HuH-7.5 (cell line): ENCODE measurements at places on chromosomes 16 and 17.

DNA sequence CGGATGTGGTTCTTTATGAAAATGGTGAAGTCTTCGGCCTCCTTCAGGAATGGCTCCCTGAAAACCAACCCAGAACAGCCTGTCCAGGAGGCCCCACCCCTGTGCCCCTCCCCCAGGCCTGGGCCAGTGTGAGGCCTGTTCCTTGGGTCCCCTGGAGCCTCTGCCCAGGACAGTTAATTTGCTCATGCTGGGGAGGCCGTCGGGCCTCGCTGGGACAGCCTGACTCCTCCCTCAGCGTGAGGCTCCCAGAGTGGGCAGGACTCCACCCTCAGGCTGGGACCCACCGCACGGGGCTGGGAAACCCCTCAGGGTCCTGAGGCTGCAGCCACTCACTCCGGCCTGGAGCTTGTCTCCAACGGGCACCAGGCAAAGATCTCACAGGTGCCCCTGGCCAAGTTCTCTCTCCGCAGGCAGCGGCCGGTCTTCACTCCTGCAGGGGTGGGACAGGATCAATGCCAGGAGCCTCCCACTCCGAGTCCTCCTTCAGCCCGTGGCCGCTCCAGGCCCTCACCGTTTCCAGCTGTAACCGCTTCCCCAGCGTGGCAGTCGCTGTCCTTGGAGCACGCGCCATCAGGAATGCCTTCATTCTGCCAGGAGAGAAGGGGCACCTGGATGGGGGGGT is 5.8 kb downstream of the P2RX5 start:
- DNase-seq = no peak

- no peak for DNase-seq
These were observed 35.4 kb downstream of the MRC2 start for GRCh38 chr17:62662855-62663254.

DNA sequence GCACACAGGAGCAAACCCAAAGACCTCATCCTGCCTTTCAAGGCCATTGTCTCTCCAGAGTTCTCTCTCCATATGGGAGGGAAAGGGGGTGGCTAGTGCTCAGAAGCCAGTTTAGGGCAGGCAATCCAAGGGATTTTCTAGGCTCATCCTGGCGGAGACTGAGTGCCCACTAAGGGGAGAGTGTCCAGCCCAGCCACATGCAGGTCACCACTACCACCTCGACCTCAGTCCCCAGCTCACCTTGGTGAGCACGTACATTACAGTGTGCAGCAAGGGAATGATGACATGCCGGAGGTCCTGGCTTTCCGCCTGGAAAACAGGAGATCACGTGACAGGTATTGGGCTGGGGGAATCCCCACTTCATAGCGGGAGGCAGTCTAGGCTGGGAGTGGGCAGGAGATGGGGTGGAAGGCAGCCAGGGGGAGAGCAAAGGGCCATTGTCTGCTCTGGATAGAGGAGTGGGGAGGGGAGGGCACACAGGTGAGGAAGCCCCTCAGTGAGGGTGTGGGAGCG is 29.9 kb downstream of the PIK3R6 start:
- no peak for DNase-seq

GRCh38 chr17:78132084-78132676 is 1.6 kb downstream of the TMC8 start:
- no peak for DNase-seq

DNA sequence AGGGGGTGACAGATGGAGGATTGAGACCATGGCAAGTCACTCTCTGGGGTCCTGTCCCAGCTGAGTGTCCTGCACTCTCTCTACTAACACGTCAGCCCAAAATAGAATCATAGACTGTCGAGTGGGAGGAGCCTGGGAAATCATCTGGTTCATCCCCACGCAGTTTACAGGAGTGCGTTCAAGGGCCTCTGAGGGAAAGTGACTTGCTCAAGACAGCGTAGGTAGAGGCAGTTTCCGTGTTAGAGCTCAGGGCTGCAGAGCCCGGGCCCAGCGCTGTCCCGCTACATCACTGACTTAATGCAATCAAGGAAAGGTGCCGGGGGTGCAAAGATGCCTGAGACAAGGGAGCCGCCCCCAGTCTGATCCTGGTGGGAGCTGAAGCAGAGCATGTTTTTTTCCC is 10.3 kb downstream of the GSG1L2 start:
- DNase-seq = no peak

- DNase-seq = no peak
These were observed 1.3 kb downstream of the CCR10 start for GRCh38 chr17:42680331-42680808.

GRCh38 chr16:81491541-81492188 is 47.1 kb downstream of the CMIP start:
- DNase-seq = no peak

DNA sequence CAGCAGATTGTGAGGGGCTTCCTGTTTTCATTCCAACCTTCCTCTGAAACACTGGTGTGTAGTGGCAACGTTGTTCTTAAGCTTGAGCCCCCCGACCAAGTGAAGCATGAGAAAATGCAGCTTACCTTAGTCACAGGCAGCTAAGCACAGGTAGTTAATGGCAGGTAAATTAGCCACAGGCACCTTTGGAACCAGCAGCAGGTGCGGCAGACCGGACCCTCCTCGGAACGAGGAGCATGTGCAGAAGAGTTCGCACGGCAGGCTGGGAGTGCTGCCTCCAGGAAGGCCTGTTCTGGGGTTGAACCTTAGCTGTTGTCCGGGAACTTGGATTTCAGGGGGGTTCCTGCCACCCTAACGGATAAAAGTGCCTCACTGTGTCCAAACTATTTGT is 7.2 kb upstream of the IRF8 start:
- no peak for DNase-seq

- DNase-seq = peak; percentile 85
These were observed at the start of gene NXPH3 for GRCh38 chr17:49575679-49576087. NXPH3 (plus strand) TSS chr17:49575871; CDS start chr17:49576220, 349 bp downstream.

DNA sequence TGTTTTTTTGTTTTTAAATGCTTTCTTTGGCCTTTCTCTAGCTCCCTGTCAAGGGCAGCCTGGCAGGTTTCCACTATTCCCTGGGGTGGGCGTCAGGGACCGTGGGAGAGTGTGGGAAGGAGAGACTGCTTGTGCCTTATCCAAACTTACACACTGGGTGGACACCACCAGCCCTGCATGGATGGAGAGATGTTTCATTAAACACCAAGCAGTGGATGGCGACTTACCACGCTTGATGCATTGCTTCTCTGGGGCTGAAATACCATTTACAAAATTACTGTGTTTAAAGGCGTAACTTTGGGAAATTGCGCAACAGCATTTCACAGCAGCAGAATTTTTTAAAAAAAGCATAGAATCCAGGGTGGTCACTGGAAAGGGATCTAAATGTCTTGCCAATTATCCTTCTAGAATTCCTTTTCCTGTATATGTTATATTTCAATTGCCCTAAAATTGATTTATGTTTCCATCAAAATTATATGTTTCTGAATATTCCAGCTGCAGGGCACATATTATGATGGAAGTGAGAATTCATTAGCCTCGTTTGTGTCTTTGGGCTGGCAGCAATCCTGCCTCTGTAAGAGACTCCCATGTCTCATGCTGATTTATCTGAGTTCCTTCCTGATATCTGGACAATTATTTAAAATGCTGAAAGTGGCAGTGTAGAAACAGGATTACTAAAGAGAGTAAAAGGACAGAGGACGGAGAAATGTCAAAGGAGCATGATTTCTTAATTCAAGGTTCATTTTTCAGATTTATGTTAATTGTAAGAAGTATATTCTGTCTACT is 247.3 kb downstream of the GRIN2A start:
- DNase-seq = no peak

DNA sequence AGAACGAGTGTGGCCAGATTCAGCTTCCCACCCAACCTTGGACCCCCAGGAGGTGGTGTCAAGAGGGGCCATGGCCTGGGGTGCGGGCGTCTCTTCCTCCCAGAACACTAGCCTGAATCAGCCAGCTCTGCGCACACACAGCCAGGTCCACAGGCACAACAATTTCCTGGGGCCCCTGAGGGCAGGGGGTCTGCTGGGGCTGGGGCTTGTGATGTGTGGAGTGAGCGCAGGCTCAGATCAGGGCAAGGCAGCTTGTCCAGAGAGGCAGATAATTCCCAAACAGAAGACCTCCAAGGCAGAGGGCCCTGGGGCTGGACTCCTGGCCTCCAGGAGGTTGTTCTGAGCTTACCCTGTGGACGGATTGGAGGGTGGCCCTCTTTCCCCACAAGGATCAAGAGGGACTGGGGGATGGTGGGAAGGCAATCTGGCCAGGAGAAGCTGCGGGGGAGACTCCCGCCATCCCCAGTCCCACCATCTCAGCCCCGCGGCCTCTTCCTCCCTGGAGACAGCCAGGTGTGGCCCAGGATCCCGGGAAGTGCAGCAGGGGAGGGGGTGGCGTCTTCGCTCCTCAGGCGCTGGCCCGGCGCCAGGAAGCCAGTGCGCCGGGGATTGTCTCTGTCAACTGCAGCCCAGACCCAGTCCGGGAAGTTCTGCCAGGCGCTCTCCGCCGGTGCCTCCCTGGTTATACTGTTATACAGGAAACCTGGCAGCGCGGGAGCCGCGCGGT is 52.0 kb upstream of the AMZ2 start:
- peak; percentile 34 for DNase-seq

- no peak for DNase-seq
These were observed 130.9 kb downstream of the ZFHX3 start for GRCh38 chr16:72917051-72917450.
